ENCODE measurements at places on chromosomes 3 and 15.

- no peak for DNase-seq
Measured at GRCh38 chr3:72530426-72530825, 317.8 kb downstream of the SHQ1 start.

DNA sequence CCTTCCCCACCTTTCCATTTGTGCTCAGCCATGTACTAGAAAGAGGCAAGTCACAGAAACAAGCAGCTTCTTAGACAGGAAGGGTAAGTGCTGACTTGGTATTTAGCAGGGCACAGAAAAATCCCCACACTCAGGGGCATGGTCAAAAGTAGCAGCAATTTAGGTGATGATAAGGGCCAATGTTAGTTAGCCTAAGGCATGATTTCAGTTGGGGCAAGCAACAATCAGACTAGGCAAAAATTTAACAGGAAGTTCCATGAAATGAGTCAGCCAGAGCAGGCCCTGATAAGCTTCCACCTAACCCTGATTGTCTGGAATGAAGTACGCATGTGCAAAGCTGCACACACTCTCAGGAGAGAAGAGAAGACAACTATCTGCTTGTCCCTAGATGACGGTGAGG is 423.4 kb upstream of the UBE2E2 start:
- DNase-seq, result no peak

- no peak for DNase-seq
Measured at GRCh38 chr3:130729154-130729553, 17.5 kb downstream of the PIK3R4 start.

- DNase-seq, result no peak
Measured at GRCh38 chr3:136898954-136899353, 36.9 kb downstream of the NCK1 start.

GRCh38 chr3:115325539-115325938 is 178.5 kb upstream of the ZBTB20 start:
- DNase-seq, result no peak

- DNase-seq, result no peak
Measured at GRCh38 chr3:189278221-189278620, 106.5 kb downstream of the TPRG1 start.
